ENCODE measurements at places on chromosomes 5 and 9. TPM values are rescaled to one million over a fixed set of nuclear protein-coding genes. Genes with fewer than 3 reads are reported as not detected.

DNA sequence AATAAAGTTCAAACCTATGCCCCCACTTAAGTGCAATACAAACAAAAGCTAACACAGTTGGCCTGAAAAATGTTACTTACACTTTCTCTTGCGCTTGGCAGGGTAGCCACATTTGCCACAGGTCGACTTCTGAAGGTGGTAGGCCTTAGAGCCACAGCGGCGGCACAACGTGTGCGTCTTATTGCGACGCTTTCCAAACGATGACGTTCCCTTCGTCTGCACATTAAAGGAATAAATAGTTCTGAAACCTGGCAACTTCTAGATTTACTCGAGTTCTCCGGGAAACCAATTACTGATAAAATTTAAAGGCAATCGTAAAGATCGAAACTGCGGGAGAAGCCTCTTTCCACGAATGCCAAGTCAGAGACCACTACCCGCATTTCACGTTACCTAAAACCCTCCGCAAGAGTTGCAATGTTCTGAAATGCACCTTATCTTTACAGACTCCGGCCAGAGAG, 602 bp downstream of the RPL37 start:
- no peak for DNase-seq

- DNase-seq: no peak
These were observed 2.3 kb downstream of the CRB2 start for GRCh38 chr9:123358181-123358905.

DNA sequence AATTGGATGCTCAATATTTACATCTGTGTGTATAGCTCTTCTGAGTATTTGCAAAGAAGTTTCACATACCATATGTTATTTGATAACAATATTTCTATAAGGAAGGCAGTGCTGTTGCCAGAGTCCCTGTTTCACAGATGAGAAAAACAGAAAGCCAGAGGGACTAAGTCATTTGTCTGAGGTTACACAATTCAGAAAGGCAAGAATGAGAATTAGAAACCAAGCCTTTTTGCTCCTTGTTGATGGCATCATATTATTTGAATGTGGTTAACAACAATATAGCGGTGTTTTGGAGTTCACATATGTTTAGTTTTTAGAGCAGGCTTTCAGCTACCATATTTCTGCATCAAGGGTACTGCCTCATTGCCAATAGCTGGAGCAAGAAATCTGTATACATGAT, 110.9 kb upstream of the PRLR start:
- DNase-seq: no peak

DNA sequence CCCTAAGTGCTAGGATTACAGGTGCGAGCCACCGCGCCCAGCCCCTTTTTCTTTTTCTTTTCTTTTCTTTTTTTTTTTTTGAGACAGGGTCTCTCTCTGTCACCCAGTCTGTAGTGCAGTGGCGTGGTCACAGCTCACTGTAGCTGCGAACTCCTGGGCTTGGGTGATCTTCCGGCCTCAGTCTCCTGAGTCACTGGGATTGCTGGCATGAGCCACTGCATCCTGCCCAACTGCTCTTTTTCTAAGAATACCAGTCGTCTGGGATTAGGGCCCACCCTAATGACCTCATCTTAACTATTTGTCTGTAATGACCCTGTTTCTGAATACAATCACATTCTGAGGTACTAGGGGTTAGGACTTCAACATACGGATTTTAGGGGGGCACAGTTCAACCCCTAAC, 34.1 kb upstream of the NANS start:
- DNase-seq: no peak

DNA sequence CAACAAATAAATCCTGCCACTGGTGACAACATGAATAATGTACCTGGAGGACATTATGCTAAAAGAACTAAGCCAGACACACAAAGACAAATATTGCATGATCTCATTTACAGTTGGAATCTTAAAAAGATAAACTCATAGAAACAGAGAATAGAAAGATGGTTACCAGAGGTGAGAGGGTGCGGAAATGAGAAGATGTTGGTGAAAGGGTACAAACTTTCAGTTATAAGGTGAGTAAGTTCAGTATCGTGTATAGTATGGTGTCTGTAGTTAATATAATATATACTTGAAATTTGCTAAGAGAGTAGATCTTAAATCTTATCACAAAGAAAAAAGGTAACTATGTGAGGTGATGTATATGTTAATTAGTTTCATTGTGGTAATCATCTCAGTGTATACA, 63.3 kb downstream of the PRRC1 start:
- DNase-seq: no peak

- DNase-seq: no peak
These were observed 4.4 kb downstream of the NPM1 start for GRCh38 chr5:171391996-171392577.

Gene TXNDC8
- not detected for total RNA-seq

All from psoas muscle (tissue), 8 donors.